ENCODE measurements at places on chromosomes 16 and 17.

GRCh38 chr17:42112552-42113176 lies at the start of gene DHX58:
TSS of gene DHX58 (minus strand) at chr17:42112714. CDS start at chr17:42111892, 822 bp downstream.
- DNase-seq = peak; percentile 81

- DNase-seq = no peak
These were observed 78.2 kb downstream of the AMFR start for GRCh38 chr16:56347166-56347565.

DNA sequence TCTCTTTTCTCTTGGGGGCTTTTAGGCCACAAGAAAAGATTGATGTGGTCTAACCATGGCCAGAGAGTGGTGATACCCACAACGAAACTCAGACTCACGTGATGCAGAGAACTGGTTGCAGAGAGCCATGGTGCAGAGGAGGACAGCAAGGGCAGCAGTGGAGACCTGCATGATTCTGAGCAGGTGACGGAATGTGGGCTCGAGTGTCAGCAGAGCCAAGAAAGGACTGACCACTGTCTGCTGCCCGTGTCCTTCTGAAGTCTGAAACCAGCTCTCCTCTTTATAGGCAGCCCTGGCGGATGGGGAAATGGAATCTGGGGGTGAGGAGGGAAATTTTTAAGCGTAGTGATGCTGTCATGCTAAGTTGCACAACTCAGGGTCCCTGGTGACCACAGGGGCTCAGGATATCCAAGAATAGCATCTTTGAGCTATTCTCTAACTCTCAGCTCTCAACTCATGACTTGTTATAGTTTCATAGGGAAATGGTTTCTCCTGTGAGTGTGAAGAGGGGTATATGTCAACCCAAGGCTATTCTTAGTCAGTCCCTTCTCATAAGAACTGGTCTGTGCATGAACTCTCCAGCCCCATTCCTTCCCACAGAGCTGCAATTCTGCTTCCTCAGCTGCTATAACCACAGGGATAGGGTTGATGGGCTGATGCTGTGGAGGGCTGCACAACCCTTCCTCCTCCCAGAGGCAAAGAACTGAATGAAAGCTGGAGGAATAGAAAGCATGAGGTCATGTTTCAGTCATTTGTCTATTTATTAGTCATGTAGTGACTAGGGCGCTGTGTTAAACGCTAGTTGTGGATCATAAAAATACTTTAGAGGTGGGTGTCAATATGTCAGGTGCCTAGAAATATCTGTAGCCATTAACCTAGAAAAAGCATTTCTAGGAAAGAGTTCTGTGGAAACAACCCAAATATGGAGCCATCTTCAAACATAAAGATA lies at the start of gene CCL3:
TSS of gene CCL3 (minus strand) at position 256 of the 949 bp plus-strand sequence. CDS start at position 171, 85 bp downstream.
- no peak for DNase-seq

- no peak for DNase-seq
These were observed 107.6 kb upstream of the MED13 start for GRCh38 chr17:62172492-62173291.

- DNase-seq = peak; percentile 92
These were observed 190.7 kb downstream of the AXIN2 start for GRCh38 chr17:65370669-65371131.

DNA sequence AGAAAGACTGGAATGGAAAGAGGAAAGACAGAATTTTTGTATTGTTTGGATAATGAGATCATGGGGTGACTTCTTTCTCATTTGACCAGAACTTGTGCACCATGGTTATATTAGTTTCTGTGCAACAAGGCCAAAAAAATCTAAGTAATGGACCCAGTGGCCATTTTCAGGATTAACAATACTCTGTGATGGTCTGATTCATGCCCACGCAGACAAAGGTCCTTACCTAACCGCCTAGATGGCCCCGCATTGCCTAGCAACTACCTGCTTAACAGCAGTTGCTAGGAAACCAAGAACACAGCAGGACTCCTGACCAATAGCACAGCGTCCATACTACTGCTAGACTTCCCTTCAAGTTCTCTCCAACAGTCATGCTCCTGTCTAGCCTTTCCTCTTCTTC lies 22.4 kb downstream of the MIS12 start:
- DNase-seq = no peak

GRCh38 chr17:59260722-59261121 lies 40.4 kb downstream of the GDPD1 start:
- no peak for DNase-seq

- no peak for DNase-seq
These were observed 8.8 kb downstream of the GRIN2C start for GRCh38 chr17:74850914-74851313.

DNA sequence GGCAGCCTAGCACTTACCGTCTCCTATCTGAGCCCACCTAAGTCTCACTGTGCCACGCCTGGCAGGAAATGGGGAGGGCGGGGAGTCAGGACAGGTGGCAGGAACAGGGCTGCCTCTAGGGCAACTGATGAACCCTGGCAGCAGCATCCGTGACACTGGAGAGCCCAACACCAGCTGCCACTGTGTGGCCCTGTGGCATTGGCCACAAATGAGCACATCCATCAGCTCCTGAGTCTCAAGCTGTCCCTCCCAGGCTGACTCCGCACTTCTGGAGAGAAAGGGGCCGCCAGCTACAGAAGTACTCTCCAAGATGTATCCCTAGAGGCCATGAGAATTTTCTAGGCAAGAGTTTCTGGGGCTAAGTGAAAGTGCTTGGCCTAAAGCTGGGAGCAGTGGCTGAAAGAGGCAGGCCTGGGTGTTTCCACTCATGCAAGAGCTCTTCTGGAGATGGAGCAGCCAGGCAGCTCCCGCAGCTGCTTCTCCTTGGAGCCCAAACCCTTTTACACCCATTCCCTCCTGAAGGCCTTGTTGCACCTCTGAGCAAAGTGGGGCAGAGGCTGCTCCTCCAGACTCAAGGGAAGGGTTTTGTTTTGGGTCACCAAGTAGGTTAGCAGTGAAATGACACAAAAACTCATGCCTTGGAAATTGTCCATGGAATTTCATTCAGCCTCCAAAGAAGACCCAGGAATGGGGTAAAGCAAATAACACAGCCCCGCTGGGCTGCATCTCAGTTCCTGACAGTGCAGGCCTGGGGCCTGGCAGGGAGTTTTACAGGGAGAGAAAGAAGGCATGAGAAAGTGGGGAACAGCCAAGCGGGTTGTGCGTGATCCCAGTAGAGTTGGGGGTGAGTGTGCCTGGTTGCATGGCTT lies 25.8 kb downstream of the PEMT start:
- no peak for DNase-seq

- DNase-seq = no peak
These were observed 2.7 kb upstream of the AP1G1 start for GRCh38 chr16:71811261-71811803.

GRCh38 chr16:78500659-78501270 lies 401.3 kb downstream of the WWOX start:
- DNase-seq = no peak

GRCh38 chr16:61415126-61415525 lies 621.1 kb downstream of the CDH8 start:
- DNase-seq = no peak

GRCh38 chr17:60332574-60332973 lies 59.4 kb downstream of the USP32 start:
- no peak for DNase-seq

- no peak for DNase-seq
These were observed 7.2 kb downstream of the DLX3 start for GRCh38 chr17:49987681-49988441.

Data from LoVo (cell line).